Cardiac septum (tissue), 1 donor: ENCODE measurements at places on chromosomes 1 and 21.

GRCh38 chr1:183032122-183032921 lies 9.1 kb downstream of the LAMC1 start:
- no peak for DNase-seq

DNA sequence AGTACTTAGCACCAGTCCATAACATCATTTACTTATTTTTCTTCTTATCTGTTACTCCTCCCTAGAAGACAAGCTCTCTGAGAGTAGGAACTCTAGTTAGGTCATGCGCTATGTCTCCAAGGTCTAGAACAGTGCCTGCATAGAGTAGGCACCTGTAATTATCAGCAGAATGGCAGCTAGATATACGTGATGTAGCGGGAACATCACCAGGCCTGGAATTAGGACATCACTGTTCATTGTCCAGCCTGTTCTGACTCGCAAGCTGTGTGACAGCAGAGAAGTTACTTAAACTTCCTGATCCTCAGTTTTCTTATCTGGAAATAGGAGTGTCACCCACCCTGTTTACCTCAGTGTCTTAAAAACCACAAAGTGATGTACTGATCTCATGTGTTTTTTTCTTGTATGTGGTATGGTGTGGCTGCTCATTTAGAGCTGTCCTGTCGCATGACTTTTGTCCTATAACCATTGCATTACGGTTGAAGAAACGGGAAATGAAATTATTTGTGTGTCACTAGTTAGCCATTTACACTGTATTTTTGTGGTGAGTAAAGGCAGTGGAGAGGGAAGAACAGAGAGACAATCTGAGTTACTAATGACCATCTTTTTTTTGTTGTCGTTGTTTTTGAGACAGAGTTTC lies 37.1 kb upstream of the EXO1 start:
- DNase-seq: no peak

DNA sequence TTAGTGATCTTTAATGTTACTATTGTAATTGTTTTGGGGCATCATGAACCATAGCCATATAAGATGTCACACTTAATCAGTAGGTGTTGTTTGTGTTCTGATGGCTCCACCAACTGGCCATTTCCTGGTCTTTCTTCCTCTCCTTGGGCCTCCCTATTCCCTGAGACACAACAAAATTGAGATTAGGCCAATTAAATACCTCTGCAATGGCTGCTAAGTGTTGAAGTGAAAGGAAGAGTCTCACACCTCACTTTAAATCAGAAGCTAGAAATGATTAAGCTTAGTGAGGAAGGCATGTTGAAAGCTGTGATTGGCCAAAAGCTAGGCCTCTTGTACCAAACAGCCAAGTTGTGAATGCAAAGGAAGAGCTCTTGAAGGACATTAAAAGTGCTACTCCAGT lies 30.7 kb downstream of the PPP2R5A start:
- DNase-seq: no peak

DNA sequence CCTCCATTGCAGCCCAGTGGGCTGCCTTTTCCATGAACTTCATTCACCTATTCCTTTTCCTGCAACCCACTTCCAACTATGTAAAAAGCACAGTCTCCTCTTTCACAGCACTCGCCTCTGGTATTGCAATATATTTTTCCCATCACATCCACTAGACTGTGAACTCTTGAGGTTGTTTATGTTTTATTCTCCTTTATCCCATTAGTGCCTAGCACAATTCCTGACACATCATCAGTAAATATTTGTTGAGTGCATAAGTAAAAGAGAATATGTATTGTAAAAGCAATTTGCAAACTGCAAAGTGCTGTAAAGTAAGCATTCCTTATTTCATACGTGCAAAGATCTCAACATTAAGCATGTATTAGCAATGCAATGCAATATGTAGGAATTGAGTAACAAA lies 27.9 kb upstream of the NRIP1 start:
- DNase-seq: no peak
